Posterior cingulate gyrus (tissue), 11 donors: ENCODE measurements at places on chromosomes 3 and 15.

- no peak for DNase-seq
Measured at GRCh38 chr3:11567516-11568467, 75.9 kb downstream of the VGLL4 start.

GRCh38 chr3:65945480-65945879 is 93.2 kb downstream of the MAGI1 start:
- no peak for DNase-seq

DNA sequence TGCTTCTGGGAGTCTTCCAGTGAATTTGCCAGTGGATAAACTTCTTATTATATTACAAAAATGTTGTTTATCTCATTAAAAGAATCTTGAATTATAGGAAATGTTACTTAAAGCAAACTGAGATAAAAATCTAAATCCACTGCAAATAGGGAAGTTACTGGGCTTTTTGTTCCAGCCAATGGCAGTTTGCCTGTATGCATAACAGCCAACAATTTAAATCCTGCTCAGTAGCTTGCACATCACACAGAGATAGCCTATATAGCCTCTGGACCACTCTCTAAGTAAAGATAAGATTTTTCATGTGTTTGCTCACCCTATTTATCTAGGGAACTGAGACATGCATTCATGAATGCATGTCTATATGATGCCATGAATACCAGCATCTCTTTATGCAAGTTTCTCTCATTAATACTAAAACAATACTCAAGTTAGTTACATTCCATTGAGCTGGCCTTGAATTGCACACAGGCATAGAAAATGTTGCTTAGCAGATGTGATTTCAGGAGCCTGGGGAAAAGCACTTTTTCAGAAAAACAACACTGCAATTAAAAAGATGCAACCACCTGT is 92.1 kb upstream of the GPR149 start:
- no peak for DNase-seq

DNA sequence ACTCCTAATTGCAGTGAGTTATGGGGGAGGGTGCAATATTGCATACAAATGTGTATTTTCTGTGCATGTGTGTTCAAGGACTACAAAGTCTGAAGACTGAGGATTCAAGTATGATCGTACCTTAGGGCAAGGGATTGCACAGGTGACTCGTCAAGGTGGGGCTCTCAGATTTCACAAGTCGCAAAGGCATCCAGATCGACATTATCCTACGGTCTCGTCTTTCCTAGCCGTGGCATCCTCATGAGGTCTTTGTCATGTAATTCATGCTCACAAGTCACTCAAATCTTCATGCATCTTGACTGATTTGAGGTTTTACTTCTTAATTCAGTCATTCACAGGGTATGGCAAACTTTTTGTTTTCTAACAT is 191.4 kb upstream of the HES1 start:
- no peak for DNase-seq

DNA sequence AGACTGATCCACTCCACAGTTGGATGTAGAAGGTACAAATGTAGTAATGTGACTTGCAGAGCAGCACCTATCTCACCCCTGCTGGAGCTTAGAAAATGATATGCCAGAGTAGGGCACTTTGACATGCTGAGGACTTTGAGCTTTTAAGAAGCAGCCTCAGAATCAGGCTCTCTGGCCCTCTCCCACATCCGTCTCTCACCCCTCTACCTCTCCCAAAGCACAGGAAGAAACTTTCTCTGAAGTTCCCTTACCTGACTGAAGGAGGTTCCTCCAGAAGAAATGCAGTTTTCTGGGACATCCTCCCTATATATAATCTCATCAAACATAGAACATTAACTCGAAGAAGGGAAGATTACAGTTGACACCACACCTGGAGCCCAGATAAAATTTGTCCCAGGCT is 98.4 kb upstream of the PEX5L start:
- DNase-seq, result no peak

- DNase-seq, result no peak
Measured at GRCh38 chr3:129697229-129697969, 90.9 kb upstream of the PLXND1 start.

DNA sequence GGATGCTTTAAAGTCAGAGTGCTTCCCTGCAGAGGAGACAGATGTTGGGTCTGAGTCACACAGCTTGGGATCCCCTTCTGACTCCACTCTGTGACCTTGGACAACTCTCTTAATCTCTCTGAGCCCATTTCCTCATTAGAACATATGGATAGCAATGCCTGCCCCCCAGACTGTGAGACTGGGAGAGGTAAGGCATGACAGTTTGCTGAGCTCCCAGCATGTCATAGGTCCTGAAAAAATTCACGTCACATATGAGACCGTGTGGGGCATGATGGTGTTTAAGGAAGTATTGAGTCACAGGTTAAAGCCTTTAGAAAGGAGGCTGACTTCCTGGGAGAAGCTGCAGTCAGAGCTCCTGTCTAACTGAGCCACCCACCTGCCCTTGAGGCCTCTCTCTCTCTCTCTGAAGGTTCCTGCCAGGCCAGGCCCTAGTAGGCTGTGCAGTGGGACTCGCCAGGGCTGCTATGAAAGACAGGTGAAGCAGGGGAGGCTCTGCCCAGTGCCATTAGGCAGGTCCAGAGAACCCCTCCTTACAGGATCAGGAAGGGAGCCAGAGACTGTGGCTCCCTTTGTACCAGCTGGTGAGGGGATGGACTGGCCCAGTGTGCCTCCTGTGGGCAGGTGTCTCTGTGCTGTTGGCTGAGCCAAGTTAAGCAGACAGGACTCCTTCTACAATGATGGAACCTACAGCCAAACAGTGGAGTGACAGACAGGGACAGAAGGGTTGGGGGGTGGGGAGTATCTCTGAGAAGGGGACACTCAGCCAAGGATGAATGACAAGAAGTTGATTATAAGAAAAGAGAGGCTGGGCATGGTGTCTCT is 19.5 kb upstream of the DOCK3 start:
- no peak for DNase-seq

- DNase-seq, result no peak
Measured at GRCh38 chr3:136543385-136543784, 208.8 kb downstream of the STAG1 start.

GRCh38 chr15:58929891-58930416 is 3.5 kb downstream of the SLTM start:
- DNase-seq, result no peak

DNA sequence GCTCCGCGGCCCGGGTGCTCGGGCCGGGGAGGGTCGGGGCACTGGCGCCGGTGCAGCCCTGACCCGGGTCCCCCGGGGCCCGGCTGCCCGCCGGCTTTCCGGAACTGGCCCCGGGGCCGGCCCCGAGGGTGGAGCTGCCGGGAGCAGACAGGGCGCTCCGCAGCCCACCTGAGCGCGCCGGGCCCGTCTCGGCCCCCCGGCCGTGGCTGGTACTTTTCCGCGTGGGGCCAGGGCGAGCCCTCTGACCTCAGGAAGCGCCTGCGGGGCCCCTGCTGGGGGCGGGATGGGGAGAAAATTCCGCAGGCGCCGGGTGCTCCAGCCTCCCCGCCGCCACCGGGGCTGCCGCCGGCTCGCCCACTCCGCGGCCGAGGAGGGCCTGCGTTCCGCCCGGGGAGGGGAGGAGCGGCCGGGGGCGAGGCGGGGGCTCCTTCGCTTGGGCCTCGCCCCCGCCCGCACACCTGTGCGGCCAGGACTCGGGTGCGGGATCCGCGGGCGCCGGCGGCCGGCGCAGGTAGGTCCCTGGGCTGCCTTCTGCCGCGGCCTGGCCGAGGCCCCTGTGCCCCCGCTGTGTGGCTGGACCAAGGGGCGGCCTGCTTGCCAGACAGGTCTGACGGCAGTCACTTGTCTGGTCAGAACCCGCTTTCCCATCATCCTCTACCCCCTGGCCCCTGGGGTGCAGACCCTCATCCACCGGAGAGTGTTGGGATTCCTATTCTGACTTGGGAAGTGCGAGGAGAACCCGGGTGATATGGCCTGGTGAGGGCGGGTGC is 3.5 kb downstream of the FURIN start:
- DNase-seq, result no peak
